ENCODE measurements at places on chromosomes 2 and 18.

DNA sequence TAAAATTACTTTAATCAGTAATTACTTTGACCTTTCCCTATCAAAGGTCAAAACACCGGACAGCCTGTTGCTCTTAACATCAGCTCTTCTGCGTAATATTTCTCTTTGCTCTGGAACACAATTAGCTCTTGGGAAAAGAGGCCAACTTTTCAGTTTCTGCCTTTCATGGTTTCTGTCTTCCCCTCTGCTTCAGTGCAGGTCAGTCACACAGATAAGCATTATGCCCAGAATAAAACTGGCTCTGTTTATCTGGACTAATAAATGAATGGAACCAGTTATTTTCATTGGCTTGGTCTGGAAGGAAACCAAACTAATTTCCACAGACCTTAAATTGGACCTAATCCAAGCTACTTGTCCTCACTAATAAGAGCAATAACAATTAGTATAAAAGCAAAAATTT lies 26.2 kb upstream of the GALNT3 start:
- DNase-seq = no peak

DNA sequence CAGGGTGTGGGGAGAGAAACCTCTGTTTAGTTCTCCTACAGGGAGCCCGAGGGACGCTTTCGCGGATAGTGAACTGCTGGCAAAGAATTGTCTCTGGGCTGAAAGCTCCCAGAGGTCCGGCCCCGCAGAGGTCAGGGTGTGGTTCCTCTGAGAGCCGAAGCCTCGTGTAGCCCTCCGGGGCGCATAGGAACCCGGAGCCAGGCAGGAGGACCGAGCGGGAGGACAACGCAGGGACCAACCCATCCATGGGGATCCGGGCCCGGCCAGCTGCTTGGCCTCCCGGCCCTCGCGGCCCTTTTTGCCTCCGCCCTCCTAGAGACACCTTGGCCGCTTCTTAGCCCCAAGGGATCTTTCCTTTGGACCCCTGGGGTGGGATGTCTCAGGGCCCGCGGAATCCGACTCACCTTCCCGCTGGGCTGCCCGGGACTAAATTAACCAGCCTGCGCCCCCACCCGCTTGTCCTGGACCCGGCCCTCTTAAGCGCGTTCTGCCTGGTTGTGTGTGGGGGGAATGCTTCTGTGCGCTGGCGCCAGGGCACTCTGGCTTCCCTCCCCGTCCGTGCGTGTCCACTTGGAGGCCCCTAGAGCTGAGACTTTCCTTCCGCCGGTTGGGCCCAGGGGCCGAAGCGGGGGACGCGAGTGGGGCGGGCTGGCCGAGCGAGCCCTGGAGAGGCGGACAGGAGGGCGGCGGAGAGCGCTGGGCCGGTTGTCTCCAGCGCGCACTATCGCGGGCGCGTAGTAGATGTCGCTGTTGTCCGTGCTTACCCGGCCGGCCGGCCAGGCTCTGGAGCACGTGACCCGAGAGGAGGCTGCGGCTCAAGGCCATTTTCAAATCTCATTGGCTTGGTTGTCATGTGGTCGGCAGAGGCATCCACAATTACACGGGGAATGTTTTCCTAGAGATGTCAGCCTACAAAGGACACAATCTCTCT lies at the start of gene HOXD10:
TSS of gene HOXD10 (plus strand) at position 896 of the 931 bp plus-strand sequence. CDS start 56 bp downstream, outside the sequence.
- DNase-seq = peak; percentile 74

DNA sequence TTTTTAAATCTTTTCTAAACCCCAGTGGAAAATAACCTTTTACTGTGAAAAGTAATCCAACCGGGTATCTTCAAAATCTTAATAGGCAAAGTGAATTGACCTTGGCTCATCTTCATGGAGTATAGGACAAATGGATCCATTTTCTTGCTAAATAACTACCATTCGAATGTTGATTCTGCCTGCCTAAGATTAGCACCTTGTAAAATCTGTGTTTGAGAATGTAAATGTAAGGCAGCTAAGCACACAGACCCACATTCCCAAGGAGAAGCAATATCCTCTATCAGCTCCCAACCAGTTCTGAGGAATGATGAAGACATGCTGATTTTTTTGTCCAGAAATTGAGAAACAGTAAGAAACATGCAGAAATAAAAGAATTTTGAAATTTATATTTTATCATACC lies 509.8 kb upstream of the SMIM21 start:
- no peak for DNase-seq

- no peak for DNase-seq
Observed at GRCh38 chr2:179661986-179662385, 199.4 kb downstream of the ZNF385B start.

GRCh38 chr2:34529965-34530364 lies 930.9 kb upstream of the FAM98A start:
- DNase-seq = no peak

DNA sequence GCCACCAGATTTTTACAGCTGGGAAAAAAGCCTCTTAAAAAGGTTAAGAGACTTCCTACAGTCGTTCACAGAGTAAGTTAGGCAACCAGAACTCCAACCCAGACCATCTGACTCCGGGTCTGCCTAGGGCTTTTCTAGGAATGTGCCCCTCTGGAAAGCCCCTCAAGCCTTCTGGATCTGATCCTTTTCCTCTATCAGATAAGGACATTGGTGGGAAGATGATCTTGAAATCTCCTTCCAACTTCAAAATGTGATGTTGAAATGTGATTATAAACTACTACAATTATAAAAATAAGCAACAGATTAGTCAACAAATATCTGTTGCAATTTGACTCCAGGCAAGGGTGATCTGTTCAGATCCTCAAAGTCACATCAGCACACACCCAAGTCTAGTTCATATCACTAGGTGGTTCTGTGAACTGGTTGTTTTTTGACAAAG lies 270.4 kb downstream of the ARHGAP15 start:
- DNase-seq = no peak

DNA sequence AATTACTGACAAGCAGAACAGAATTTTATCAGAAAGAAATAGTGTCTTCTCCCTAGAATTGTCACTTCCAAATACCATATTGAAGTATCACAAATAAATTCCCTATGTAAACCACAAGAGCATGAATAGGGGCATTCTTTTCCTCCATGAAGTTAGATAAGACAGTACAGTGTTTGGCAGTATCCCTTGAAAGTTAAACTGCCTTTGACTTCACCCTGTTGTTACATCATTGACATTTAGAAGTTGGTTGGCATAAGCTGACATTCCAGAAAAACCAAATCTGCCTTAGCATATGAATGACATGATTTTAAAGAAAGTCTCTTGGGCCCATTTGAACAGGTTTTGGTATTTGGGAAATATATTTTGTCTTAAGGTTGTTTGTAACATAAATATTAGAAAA lies 50.2 kb upstream of the OSR1 start:
- no peak for DNase-seq

- DNase-seq = no peak
Observed at GRCh38 chr2:7011356-7012083, 94.3 kb downstream of the RNF144A start.

DNA sequence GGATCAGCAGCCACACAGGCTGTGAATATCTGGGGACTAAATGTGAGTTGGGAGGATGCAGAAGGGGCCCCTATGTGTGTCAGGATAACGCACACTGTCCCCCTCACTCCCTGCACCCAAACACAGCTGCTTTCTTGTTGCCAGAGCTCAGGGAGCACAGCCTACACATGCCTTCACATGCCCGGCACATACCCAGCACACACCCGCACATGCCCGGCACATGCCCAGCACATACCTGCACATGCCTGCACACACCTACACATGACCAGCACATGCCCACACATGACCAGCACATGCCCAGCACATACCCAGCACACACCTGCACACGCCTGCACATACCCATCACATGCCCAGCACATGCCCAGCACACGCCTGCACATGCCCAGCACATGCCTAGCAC lies 75.6 kb downstream of the TPO start:
- no peak for DNase-seq

DNA sequence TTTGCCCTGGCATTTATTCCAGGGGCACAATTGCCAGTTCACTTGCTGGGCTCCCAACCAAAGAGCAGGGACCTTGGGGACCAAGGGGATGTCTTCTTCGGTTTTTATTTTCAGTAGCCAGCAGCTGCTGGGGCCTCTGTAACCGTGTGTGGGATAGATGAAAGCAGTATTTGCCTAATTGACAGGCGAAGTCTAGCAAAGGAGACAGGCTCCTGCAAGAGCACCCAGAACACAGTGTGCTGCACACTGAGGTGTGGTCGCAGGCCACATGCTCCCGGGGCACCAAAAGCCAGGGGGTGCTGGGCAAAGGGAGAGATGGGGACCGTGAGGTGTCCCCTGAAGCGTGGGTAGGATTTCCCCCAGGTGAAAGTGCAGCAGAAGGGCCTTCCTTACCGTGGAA lies 5.3 kb downstream of the SAG start:
- DNase-seq = no peak

DNA sequence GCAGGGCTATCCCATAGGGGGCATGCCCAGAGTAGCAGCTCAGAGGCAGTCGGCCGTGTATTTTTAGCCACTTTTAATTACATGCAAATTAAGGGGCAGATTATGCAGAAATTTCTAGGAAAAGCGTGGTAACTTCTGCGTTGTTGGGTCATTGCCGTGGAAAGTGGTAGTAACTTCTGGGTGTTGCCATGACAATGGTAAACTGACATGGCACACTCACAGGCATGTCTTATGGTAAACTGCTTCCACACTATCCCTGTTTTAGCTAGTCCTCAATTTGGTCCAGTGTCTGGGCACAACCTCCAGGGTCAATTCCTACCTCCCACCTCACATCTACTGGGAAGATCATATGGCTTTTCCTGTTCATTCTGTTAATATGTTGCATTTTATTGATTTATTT lies 428.9 kb upstream of the FANCL start:
- DNase-seq = no peak

GRCh38 chr18:77078690-77079070 lies 53.9 kb downstream of the MBP start:
- DNase-seq = no peak

DNA sequence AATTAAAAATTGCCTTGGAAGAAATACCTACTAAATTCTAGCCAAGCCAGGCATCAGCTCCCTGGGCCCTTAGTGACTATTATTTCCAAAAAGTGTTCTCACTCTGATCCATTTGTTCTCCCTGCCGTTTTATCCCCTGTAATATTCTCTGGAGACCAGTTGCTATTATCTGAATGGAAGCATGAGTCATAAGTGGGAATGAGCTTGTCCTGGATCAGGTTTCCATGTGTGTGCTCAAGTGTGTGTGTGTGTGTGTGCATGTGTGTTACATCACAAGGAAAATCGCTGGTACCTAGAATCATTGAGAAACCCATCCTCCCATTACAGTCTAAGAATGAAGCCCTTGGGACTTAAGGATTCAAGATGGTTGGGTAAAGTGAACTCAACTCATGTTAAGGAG lies 130.3 kb upstream of the CXCR4 start:
- DNase-seq = peak; percentile 66

- no peak for DNase-seq
Observed at GRCh38 chr18:21450503-21450902, 150.0 kb downstream of the ESCO1 start.

DNA sequence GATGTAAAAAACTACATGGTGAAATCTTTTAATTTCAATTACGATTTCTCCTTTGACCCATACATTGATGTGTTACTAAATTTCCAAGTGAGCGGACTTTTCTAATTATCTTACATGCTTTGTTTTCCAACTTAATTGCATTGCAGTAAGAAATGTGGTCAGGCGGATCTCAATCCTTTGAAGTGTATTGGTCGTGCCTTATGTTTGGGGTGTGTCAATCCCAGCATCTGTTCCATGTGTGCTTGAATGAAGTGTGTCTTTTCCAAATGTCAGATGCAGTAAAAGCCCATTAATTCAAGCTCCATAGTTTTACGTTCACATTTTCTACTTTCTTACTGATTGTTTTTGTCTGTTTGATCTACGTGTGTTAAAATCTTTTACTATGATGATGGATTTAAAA lies 113.1 kb downstream of the UXS1 start:
- no peak for DNase-seq

All from DMS79 treated with DMSO at 0.1 percent for 48 hours (cell line).